NCI-H187 (cell line): ENCODE measurements at places on chromosomes 6 and 20.

DNA sequence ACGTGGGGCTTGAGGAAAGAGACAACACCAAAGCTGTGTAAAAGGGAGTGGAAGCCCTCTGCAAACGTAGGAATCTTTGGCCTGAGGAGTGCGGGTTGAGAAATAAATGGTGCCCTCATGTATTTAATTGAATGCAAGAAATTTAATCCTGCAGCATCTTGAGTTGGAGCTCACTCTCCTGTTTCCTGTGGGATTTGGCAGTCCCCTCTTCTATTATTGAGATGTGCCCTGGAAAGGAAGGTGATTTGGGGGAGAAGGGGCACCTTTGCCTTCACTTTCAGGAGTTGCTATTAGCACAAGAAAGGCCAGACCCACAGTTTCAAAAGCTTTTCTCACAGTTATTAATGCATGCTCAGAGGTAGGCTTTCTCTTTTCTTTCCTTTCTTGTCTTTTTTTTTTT, 201.4 kb upstream of the HDDC2 start:
- DNase-seq: no peak

- no peak for DNase-seq
Observed at GRCh38 chr6:75149696-75150095, 56.2 kb downstream of the COL12A1 start.

DNA sequence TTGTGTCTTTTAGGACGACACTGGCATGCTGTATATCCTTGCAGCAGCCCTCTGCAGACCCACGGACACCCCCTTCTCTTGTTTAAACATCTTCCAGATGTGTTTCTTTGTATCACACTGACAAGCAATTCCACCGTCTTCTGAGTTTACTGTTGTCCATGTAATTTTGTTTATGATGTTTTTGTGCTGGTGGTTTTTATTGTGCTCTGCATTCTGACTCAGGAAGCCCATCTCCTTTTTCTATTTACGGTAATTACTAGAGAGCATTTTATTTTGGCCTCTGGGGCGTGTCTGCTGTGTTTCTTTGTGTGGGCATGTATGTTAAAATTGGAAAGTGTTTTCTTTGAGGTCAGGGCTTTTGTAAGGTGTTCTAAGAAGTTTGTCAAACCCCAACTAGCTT, 111.9 kb downstream of the JARID2 start:
- no peak for DNase-seq

DNA sequence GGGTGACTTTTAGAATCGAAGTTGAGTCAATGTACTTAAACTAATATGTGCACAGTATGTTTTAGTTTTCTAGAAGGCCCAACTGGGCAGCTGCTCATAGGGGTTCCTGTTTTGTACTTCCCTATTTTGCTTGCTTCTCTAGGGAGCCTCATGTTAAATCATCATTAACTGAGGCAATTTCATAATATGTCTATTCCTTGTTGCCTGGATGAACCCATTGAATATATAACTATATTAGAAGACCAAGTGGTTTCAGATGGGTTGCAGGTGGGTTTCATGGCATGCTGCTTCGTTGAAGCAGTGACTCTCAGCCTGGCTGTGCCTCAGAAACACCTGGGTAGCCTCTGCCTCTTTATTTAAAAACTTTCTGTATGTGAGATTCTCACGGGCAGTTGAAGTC, 22.2 kb downstream of the CARMIL1 start:
- DNase-seq: no peak
